ENCODE measurements at places on chromosomes 4 and X.

GRCh38 chrX:72644946-72645345 lies 69.2 kb downstream of the PHKA1 start:
- DNase-seq: no peak

- no peak for DNase-seq
These were observed 104.6 kb upstream of the LRPAP1 start for GRCh38 chr4:3636646-3637320.

- no peak for DNase-seq
These were observed 356.0 kb downstream of the ADAM29 start for GRCh38 chr4:175273995-175274753.

DNA sequence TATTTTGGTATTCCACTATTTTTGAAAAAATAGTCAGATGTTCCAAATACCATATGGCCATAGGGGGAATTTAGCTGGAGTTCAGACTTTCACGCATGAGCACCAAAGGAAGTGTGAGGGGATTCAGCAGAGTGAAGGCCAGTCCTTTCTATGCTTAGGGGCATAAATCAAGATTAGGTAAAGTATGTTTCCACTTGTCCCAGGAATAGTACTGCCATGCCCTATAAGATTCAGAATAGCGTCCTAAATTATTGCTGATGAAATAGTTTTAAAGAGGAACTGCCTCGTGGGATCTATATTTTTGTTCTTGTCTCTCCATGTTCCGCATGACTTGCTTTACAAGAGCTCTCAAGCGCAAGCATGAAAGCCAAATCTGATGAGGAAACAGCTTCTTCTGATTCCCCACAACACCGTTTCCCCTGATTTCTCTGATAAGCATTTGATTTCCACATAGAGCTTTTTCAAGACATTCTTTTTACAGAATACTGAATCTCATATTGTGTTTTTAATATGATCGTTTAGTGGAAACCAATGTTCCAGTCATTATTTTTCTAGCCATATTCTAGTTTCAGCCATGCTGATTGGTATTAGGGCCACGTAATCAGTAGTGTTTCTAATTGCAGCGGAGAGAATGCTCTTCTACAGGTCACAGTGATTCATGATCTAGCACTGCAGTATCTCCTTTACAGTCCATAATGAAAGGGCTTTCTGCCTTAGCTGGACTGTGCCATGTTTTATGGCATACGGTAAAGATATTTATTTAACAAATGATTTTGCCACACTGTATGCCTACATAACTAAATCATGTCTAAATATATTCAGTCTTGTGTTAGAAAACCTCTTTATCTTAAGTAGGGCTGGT lies 492.3 kb downstream of the CENPC start:
- no peak for DNase-seq

DNA sequence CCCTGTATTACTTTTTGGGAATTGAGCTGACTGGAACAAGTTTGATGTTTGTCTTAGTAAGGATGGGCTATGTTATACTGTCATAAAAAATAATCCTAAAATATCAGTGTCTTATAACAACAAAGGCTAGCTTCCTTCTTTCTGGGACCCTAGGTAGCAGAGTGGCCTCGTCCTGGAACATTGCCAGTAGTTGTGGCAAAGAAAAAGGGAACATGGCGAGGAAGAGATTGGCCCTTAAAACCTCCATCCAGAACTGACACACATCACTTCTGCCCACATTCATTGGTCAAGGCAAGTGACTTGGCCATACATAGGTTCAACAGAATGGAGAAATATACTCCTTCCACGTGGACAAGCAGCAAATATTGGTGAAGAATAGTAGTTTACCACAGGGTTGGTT lies 287.9 kb downstream of the PPP1R2C start:
- no peak for DNase-seq

GRCh38 chr4:124230268-124230667 lies 482.3 kb downstream of the ANKRD50 start:
- no peak for DNase-seq

GRCh38 chrX:38552721-38553120 lies 8.6 kb upstream of the TSPAN7 start:
- DNase-seq: no peak

DNA sequence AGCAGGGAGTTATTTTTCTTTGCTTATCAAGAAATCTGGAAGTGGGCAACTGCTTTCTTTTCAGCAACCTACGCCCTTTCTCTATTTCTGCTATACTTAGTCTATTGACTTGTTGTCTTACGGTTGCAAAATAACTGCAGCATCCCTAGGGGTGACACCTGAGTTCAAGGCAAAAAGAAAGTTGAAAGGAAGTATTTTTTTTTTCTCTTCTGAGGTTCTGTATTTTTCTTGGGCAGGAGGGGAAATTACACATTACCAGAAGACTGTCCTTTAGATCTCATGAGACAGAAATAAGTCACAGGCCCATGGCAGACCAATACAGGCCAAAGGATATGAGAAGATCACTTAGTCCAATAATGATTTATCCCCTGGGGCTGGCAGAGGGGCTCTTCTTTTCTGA lies 204.7 kb upstream of the CASK start:
- DNase-seq: no peak

DNA sequence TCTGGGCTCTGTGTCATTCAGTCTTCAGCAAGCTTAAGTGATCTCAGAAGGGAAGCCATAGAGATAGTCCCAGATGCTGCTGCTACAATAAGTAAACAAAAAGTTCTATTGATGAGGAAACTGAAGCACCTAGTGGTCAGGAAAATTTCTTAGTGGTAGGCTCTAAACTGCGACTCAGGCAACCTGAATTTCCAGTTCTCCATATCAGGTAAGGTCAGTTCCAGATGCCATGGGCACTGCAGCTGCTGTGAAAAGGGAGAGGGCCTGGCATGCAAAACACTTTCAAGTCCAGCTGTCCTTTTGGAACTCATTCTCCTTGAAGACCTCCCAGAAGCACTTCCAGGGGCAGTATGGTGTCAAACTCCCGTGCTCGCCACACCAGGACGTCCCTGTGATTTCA lies 46.2 kb downstream of the REELD1 start:
- no peak for DNase-seq

DNA sequence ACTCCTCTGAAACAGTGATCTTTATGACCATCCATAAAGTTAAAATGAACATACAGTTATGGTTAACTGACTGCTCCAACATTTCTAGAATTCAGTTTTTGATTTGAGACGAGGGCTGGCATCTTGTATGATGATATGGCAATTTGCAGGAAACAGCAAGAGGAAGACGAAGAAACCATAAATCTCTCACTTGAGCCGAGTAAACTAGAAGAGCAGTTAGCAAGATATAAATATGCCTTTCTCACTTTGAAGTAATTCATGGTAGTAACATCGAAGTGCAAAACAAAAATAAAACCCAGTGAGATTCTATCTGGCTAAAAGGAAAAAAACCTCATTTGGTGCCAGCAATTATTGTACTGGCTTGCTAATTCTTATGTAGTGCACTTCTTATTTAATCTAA lies 139.0 kb upstream of the SPRY1 start:
- DNase-seq: no peak

- DNase-seq: no peak
These were observed 9.8 kb downstream of the AADAT start for GRCh38 chr4:170079981-170080380.

DNA sequence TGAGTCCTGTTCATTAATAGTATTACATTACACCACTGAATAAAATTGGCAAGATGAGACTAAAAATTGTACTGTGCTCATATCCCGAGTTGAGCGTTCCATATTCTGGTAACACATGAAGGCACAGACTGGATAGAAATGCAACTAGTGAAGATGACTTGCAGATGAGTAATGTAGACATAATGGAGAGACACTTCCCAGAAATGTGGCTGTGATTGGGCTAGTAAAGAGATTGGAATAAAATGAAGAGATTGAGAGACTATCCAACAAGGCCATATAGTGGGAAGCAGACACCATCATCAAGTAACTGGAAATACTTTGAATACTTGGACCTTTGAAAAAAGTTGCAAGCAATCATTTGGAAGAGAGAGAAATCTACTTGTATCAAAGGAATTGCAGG lies 77.3 kb downstream of the DCAF8L1 start:
- no peak for DNase-seq

DNA sequence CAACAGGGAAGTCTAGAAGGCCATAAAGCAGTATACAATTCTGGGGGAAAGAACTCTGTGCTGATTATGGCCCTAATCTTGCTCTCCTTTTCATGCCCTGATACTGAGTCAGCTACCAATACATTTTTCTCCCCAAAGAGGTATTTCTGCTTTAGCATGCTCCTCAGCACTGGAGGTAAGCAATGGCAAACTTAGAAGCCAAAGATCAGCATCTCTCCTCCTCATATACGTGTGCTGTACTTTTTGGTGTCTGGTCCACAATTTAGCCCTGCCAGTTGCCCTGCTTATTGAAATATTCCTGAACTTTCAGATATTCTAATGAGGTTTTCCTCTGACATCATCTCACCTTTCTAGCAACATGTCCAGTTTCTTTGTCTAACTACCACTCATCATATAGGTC lies 226.2 kb downstream of the FSTL5 start:
- no peak for DNase-seq

DNA sequence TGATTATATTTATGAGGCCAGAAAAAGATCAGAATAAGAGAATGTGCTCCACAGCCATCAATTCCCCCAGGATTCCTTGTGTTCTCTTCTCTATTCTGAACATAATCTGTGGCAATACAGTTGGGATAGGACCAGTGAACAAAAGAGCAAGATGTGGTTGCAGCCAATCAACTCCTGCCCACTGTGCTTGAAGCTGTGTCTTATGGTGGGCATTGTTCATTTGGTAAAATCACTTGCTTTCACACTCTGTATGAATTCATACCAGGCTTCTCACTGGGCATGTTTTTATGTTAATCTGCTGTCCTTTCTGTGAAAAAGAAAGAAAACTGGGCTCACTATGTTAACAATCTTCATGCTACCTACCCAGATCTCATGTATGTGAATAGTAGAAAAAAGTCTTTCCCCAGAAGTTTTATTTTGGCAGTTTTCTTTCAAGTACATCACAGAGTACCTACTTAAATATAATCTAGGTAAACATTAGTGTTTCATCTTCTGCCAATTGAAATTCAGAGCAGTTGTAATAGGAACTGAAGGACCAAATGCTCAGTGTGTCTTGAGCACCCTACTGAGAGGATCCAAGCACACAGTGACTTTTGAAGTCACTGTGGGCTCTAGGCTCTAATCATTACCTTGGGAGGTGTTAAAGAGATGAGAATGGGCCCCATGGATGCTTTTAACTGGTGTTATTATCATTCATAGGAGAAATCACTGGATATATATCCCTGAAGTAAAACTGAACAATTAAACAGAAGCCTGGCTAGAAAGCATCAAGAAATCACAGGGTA lies 429.2 kb upstream of the TRAM1L1 start:
- DNase-seq: no peak

GRCh38 chr4:2537011-2537830 lies 774 bp downstream of the FAM193A start:
- peak; percentile 75 for DNase-seq

DNA sequence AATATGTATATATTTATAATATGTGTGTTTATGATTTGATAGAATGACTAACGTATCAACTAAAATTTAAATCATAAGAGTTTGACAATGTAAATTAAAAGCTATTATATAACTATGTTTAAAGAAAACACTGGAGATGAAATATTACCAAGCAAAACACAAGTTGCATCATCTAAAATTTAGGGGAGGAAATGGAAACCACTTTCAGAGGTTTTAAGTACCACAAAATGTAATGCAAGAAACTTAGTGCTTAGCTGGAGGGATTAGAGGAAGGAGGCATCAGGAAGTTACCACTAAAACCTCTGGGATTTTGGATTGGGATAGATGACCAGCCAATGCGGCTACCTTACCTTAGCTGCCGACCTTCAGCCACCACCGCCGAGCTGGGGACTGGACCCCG lies 1192.1 kb upstream of the PRKX start:
- no peak for DNase-seq

GRCh38 chr4:48449151-48449550 lies 34.0 kb upstream of the SLC10A4 start:
- no peak for DNase-seq

GRCh38 chr4:26192899-26193869 lies 127.6 kb upstream of the RBPJ start:
- no peak for DNase-seq

GRCh38 chr4:127355743-127356142 lies 277.0 kb upstream of the INTU start:
- DNase-seq: no peak

- DNase-seq: no peak
These were observed 47.0 kb downstream of the TBC1D14 start for GRCh38 chr4:6956434-6957147.

DNA sequence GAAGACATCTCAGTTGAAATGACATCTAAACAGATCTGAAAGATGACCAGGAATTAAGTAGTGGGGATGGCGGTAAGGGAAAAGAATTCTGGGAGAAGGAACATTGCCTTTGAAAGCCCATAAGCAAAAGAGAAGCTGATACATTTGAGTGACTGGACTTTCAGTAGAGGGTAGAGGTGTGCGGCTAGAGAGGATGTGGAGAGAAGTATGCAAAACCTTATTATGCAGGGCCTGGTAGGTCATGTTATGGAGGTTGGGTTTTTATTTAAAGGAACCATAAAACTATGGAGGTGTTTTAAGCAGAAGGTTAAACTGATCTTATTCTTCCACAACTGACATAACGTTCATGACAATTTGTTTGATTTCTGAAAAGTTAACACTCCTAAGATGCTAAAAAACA lies 36.3 kb downstream of the RPS6KA3 start:
- no peak for DNase-seq

- DNase-seq: peak; percentile 59
These were observed 167.5 kb downstream of the CDS1 start for GRCh38 chr4:84750260-84750959.

GRCh38 chr4:159577241-159577640 lies 474.4 kb downstream of the RAPGEF2 start:
- no peak for DNase-seq

DNA sequence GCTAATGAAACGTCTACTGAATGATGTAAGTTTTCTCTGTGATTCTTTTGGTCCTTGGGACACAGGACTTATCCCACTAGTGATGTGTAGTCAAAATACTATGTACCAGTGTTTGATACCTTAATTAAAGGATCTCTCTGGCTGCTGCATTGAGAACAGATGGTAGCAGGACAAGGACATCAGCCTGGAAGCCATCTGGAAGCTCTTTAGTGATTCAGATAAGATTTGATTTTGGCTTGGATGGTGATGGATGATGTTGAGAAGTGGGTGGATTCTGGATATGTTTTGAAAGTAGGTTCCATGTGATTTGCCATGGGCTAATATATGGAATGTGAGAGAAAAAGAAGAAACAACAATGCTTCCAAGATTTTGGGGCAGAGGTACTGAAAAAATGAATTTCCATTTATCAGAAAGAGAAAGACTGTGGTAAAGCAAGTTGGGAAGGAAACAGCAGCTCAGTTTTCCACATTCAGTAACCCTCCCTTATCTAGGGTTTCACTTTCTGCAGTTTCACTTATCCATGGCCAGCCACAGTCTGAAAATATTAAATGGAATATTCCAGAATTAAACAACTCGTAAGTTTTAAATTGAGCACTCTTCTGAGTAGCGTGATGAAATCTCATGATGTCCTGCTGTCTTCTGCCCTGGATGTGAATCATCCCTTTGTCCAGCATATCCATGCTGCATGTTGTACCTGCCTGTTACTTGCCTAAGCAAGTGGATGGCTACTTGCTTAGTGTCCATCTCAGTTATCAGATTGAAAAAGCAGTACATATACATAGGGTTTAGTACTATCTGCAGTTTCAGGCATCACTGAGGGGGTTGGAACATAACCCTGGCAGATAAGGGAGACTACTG lies 15.6 kb downstream of the CD38 start:
- peak; percentile 48 for DNase-seq

All from D341Med (cell line).